T1000 (cell line): ENCODE measurements at places on chromosomes 7 and 10.

GRCh38 chr10:116732573-116732972 is 9.8 kb downstream of the HSPA12A start:
- DNase-seq, result no peak

DNA sequence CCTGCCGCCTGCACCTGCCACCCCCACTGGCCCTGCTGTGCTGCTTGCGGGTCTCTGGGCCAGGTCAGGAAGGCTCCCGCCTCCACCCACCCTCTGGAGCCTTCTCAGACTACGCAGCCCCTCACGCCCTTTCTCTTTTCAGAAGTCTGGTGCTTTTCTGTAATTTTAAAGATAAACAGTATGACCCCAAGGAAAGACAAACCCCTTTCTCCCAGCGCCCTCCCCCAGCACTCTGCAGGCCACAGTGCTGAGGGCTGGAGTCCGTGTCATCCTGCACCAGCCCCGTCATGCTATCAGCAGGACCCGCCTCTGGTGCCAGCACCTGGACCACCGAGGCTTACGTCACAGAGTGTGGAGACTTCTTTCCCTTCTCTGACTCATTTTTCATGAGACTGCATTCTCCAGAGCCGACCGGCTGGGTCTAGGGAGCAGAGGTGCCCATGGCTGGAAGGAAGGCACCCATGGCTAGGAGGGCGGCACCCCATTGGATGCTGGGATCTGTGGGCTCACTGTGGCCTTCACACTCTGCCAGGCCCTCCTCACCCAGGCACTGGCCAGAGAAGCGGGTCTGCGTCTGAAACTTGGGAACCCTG is 53.4 kb downstream of the CFAP46 start:
- DNase-seq, result no peak

DNA sequence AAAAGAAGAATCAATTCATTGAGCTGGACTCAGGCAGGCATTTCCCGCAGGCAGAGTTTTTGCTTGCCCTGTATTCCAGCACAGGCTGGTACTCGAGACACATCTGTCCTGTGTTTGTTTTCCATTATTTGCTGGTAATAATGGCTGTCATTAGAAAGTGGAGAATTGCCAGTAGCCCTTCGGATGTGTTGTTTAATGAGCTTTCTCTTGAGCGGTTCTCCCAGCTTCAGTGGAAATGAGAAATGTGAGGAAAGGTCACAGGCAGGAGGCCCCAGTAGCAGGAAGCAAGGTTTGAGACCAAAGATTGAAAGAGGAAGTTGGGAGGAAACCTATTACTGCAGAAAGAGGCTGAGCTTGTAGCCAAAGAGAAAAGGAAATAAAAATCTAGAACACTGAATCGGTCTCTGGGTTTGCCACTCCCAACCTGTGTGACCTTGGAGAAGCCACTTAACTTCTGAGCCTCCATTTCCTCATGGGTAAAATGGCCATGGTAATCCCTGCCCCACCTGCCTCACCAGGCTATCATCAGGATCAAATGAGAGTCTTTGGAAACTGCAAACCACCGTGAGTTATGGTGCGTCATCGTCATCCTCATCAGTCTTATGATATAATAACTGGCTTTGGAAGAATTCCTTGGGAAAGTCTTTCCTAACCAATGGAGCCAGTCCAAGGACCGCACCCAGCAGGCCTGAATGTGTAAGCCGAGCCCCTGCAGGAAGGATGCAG is 67.7 kb downstream of the TACR2 start:
- DNase-seq, result peak; percentile 69

DNA sequence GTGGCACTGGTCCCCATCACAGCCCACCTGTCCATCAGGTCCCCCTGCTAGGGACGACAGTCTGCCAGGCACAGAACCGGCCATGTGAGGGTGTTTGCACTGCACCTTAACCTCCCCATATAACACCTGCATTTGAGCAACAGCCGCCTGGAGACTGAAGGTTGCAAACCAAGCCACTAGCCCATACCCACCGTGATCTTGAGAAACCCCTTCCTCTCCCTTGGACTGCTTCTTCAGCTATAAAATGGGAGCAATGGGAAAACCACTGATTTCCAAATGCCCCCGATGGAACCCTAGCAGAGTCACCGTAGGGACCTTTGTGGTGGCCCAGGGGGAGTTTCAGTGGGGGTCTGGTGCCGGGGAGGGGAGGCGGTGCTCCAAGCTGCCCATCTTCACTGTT is 120.1 kb downstream of the NPTX2 start:
- DNase-seq, result no peak

- no peak for DNase-seq
These were observed 133.0 kb downstream of the EMX2 start for GRCh38 chr10:117675514-117676055.

GRCh38 chr10:116827214-116827671 is 22.1 kb upstream of the ENO4 start:
- no peak for DNase-seq

DNA sequence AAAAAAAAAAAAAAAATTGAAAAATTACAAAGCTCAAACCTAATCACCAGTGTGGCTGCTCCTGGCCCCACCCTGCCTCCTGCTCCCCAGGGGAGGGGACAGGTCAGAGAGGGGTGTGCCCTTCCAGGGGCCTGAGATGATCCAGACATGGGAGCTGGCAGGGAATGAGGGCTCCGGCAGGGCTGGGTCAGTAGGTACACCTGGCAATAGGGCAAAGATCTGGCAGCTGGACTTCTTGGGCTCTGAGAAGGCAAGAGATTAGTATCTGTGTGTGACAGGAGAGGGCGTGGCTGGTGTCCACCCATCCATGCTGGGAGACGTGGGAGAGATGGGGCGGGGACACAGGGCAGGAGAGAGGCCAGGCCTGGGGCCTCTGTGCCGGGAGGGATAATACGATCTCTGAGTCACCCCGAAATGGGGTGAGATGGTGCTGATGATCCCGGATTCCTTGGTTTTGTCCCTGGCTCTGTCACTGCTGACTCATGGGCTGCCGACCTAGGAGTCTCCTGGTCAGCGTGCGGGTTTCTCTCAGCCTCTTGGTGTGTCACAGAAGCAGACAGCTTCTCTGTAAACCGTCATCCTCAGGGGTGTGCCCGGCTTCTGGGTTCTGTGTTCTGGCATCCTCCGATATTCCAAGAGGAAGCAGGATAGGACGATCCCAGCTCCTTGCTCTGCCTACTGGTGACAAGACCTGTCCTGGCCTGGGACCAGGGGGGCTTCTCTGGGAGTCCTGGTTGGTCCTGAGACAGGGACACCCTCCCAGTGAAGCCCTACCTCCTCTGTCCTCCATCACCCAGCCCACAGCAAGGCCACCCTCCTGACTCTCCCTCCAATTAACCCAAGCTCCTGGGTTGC is 8.2 kb upstream of the CLDN4 start:
- peak; percentile 91 for DNase-seq

DNA sequence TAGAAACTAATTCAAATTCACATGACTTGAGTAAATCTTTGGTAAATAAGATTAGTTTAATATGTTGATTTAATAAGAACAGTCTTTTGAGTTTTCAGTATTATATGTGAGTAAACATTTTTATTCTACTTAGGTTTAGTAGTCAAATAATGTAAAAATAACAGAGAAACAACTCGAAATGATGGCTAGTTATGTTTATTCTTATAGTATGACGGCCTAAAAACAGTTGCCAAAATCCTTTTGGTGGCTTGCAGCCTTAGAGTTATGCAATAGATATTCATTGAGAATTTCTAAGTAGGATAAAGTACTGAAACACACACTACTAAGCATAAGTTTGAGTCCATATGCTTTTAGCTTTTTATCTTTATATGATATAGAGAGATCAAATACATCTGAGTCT is 184.8 kb downstream of the GNAI1 start:
- no peak for DNase-seq

DNA sequence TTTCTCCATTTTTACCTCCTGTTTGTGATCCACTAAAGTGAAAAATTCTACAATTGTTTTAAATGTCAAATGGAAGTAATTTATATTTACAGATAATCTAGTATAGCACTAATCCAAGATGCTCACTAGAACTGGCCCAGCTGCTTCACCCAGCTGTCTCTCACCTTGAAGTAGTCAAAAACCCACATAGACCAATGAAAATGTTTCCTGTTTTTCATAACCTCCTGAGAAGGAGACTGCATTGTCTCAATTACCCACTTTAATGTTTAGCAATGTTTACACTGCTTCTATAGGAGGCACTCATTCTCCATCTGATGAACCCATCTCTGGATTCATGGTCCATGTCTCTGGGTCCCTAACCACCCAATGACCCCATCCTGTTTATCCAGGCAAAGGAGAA is 56.1 kb upstream of the ADO start:
- DNase-seq, result no peak
